ENCODE measurements at places on chromosomes 6 and 20. TPM values are rescaled to one million over a fixed set of nuclear protein-coding genes. Genes with fewer than 3 reads are reported as not detected.

The EPHA7 gene
- polyA plus RNA-seq: 1.3 TPM

DNA sequence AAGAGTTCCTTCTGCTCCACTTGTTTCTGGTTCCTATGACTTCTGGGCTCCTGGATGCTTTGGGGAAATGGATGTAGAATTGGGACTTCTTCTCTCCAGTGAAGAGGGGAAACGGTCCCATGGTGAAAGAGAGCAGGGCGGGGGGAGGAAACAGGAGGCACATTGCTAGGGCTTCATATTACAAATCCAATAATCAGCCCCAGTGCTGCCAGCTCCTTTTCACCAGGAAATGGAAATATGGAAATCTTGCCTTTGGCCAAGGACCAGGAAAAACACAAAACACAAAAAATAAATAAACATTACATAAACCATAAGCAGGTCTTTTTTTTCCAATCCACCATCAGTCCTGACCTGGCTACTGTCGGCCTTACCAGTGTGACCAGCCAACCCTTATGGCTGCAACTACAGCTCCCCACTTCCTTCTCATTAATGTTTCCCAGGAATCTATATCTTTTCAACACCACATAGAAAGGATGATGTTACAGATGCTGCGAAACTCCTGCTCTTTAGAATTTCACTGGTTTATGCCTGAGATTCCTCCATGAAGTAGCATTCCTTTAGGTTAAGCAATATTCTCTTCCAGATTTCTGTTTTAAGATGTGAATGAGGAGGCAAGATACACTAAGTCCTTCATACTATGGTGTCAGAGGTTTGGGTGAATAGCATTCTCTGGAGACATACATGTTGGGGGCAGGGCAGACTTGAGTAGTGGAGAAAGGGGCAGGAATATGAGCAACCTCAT is 2.0 kb downstream of the PI3 start:
- DNase-seq: no peak

GRCh38 chr6:17758119-17758518 is 51.4 kb upstream of the NUP153 start:
- no peak for DNase-seq

DNA sequence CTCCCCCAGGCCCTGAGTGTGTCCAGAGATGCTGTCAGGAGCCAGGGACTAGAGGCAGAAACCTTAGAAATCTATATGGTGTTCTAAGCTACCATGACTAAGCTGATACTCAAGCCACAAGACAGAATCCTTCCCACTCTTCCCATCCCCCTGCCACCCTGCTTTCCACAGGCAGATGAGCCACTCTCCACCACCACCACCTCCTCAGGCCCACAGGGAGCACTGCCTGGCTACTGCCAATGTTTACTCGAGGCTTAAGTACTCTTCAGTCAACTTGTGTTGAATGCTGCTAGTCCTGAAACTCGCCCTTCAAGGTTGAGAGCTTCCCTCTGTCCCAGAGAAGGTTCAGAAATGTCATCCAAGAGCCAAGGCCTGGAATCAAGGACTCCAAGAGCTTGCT is 56.2 kb downstream of the CENPW start:
- DNase-seq: no peak

The SLC25A27 gene
- polyA plus RNA-seq: 23.3 TPM

GRCh38 chr6:158638324-158638854 is 6.2 kb downstream of the DYNLT1 start:
- no peak for DNase-seq

GRCh38 chr6:154661768-154662167 is 71.4 kb upstream of the SCAF8 start:
- no peak for DNase-seq

- no peak for DNase-seq
Observed at GRCh38 chr20:61253640-61254511, 1.8 kb downstream of the CDH4 start.

DNA sequence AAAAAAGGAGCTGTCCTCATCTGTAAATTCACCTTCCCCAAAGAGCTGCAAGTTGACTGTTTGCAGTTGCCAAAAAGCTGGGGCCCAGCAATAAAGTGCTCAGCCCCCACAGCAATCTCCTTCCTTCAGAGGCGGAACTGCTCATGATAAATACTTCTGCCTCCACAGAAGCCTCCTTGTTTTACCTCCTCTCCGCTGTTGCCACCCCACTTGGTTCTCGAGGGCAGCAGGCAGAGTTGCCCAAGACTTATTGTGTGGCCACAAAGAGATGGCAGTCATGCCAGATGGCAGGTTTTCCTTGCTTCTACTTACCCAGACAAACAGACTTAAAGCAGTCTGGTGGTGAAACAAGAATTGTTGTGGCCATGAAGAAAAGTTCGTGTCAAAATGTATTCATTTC is 66.3 kb downstream of the SLX4IP start:
- peak; percentile 26 for DNase-seq

Data from heart left ventricle (tissue), 16 donors.